Glomerular endothelial cell (primary cell): ENCODE measurements at places on chromosomes 5 and 9. TPM values are rescaled to one million over a fixed set of nuclear protein-coding genes. Genes with fewer than 3 reads are reported as not detected.

DNA sequence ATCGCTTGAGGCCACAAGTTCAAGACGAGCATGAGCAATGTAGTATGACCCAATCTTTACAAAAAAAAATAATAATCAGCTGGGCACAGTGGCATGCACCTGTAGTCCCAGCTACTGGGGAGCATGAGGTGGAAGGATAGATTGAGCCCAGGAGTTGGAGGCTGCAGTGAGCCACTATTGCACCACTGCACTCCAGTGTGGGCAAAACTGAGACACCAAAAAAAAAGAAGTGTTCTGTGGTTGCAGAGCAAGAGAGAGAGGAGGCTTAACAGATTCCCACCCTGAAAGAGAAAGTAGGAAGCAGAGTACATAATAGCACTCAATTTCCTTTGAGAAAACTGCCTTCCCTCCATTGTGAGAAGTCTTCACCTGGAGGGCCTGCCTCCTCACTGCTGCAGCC is 52.6 kb downstream of the ALDH7A1 start:
- DNase-seq = no peak

DNA sequence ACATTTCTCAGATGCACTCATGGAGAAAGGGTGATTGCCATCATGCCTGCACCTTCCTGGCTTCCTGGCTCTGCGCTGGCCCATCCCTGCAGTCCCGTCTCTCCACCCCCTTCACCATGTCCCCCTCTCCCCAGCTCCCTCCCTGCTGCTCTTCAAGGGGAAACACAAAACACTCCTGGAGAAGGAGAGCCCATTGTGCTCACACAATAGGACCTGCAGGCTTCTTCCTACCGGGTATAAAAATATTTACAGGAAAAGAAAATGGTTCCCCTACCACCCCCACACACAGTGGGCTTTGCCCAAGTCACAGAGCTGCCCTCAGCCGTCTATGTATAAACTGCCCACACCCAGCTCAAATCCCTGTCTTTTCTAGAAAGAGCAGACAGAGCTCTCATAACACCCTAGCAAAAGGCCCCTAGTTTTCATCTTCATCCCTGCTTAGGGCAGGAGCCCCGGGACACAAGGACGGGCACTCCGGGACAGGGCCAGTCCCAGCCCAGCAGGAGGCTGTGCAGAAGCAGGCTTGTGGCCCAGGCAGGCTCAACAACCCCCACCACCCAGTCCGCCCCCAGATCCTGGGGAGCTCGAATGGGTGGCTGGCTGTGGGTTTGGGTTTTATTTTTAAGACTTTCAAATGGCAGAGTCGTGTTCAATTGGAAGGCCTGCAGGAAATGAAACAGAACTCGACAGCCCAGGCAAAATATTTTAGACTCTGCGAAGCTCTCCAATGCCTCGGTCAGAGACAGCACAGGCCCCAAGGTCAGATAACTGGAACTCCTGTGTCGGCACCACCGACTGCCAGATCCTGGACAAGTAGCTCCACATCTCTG is 77.3 kb downstream of the LRSAM1 start:
- DNase-seq = no peak

GRCh38 chr5:136063778-136064465 is 35.1 kb downstream of the TGFBI start:
- DNase-seq = no peak

GRCh38 chr5:18375641-18376040 is 741.4 kb downstream of the TAF11L14 start:
- no peak for DNase-seq

GRCh38 chr9:14433351-14434157 is 119.6 kb upstream of the NFIB start:
- DNase-seq = peak; percentile 68

CNTNAP3 gene
- total RNA-seq = 10.9 and 23.2 TPM in 2 replicates

IFNB1 gene
- total RNA-seq = not detected in 2 replicates

PPP1R26 gene
- 16.4 and 19.8 TPM in 2 replicates for total RNA-seq

SLC45A2 gene
- total RNA-seq = not detected in 2 replicates

HNRNPA0 gene
- 10.2 and 15.0 TPM in 2 replicates for total RNA-seq

CCNI2 gene
- total RNA-seq = not detected in 2 replicates
